Activated gamma-delta T cell treated with Interleukin-2 at 50 U/mL for 16 hours (primary cell): ENCODE measurements at places on chromosomes 3 and 15.

- no peak for DNase-seq
These were observed 55.1 kb upstream of the NSMCE3 start for GRCh38 chr15:29324746-29325145.

DNA sequence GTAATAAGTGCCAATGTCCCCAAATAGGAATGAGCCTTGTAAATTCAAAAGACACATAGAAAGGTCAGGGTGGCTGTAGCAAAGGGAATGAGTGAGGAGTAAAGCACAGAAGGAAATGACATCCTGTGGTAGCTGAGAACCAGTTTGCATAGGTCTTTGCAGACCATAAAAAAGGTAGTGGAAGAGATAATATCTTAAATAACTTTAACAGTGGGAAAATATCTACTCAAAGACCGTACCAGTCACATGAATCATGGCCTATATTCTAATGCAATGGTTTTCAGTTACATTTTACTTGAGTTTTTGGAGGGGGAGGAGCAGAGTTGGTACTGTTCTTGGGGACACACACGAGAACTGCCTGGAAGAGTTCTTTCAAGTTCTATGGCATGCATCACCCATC, 297.3 kb upstream of the ADAMTS9 start:
- DNase-seq, result no peak

DNA sequence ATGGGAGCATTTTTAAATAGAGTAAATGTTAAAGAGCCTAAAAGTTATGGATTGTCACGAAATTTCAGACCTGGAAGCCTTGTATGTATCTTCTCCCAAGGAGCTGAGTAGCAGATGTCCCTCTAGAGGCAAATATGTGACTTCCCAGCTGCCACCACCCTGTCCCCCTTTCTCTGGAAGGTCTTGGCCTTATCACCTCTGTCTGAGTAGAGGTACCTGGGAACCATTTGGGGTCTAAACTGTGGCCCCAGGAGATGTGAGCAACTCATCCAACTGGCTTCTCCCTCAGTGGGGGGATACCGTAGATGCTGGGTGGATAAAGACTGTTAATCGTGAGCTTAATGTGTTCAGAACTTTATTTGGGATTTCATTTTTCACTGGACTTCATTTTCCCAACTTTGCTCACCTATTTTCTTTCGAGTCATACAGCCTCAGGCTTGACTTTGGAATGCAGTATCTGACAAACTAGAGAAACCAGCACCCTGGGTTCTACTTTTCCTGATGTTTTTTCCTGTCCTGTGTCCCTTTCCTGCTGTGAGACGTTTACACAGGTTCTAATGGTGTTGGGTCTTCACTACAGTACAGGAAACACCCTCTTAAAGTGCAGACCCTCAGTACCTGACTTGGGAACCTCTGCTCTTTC, 53.3 kb upstream of the CCR4 start:
- no peak for DNase-seq

- DNase-seq, result no peak
These were observed 6.3 kb upstream of the CRTC3 start for GRCh38 chr15:90523373-90523772.

DNA sequence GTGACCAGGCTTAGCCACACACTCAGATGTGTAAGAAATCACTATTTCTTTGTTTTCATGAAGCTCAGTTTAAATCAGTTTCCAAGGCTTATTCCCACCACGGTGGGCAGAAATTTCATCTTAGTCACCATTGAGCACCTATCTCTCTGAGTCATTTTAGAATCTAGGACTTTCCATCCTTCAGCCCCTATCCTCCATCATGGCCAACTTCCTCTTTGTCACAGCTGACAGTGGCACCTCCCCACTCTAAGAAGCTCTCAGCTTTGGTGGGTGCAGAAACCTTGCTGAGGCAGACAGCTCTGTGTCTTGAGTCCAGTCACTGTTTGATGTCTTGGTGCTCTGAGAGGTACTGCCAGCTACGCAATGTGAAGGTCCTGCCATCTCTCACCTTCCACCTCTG, 32.9 kb downstream of the SNTN start:
- DNase-seq, result no peak

GRCh38 chr15:93244696-93245660, 156.0 kb upstream of the RGMA start:
- no peak for DNase-seq

DNA sequence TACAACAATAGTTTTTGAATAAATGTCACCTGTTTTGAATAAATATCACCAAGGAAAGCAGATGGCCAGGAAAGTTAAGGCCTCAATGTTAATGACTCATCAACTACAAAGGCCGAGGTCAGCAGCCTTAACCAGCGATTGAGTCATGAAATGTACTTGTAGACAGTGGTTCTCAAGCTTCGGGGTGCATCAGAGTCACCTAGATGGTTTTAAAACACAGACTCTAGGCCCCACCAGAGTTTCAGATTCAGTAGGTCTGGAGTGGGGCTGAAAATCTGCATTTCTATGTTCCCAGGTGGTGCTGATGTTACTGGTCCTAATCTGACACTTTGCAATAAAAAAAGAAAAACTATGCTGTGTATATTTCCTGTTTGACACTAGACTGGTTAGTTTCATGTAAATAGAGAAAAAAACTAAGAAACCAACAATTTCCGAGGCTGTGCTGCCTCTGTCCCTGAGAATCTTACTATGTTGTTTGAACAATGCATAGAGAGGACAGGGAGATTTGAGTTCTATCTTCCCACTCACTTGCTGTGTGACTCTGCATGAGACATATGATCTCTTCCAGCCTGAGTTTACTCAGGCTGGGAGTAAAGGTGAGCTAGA, 9.8 kb downstream of the RAB27A start:
- peak; percentile 57 for DNase-seq

DNA sequence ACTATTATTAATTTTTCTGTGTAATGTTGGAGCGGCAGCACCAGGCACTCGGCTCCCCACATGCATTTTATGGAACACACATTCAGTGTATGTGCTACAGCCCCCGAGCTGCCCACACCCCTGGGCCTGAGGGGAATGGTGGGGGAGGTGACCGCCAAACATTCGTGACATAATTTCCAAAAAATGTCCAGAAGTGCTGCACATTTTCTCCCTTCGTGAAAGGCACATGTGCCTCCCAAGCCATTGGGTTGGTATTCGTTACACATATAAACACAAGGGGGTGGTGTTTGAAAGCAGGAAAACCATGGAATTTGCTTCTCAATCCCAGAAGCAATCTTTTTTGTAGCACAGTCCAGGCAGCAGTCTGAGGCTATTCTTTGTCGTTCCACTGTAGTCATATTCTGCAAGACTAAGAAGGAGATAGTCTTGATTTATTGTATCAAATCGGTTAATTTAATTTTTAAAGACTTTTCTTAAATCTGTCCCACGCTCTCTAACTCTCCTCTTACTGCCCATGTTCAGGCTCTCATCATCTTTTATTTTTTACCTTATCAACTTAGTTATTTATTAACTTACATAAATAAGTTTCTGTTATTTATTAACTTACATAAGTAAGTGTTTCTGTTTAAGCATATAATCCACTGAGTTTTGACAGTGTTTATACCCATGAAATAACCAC, 39.2 kb upstream of the POLR2M start:
- DNase-seq, result no peak

- no peak for DNase-seq
These were observed 209.3 kb upstream of the PPP2R3A start for GRCh38 chr3:135756106-135756668.

GRCh38 chr3:111392894-111393398, 149.1 kb upstream of the CD96 start:
- DNase-seq, result peak; percentile 40

DNA sequence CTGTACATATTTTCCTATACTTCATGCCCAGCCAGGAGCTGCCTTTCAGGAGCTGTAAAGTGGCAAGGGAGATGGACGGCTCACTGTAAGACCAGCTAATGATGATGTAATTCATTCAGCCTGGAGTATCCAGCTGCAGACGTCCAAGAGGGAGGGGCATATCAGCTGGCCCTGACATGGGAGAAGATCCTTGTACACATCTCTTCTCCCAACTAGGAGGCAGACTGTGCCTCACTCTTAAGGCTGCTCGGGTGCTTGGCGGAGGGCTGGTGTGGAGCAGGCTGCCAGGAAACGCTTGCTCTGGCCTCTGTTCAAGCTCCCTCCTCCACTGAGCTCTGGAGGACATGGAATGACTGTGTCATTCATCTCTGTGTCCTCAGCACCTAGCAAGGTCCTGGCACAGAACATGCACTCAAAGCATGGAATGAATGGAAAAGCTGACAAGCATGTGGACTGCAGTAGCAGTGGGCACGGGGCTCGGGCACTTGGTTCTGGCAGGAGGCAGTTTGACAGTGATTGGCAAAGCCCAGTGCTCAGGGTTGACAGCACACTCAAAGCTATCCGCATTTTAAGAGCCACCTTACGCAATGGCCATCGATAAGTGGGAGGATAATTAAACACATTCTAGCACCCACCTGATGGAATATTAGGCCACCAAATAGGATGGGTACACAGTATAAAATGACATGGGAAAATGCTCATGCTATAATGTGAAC, 72.4 kb downstream of the TBC1D2B start:
- no peak for DNase-seq

GRCh38 chr15:64022571-64022970, 23.7 kb downstream of the DAPK2 start:
- DNase-seq, result no peak

DNA sequence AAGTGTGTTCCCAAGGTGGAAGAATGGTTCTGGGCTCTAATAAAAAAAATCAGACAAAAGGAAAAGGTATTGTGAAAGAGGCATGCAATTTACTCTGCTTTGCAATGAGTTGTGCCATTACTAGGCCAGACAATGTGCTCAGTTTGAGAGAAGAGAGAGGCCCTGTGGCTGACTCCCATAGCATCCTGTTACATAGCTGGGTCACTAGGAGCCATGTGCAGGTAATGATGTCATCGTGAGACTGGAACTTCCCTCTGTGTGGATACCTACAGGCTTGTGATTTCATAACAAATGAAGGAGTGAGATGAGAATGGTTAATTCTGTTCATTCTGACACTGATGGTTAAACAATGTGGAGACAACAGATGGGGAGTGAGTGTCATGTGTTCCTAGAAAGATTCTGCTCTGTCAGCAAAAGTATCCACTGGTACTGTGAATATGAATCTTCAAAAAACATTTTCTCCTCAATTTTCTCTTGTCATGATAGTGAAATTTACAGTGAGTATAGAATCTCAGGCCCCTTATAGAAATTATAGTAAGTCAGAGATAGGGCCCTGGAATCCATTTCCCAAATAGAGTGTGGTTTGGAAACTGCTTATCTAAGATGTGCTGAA, 648.7 kb upstream of the DPPA4 start:
- no peak for DNase-seq

DNA sequence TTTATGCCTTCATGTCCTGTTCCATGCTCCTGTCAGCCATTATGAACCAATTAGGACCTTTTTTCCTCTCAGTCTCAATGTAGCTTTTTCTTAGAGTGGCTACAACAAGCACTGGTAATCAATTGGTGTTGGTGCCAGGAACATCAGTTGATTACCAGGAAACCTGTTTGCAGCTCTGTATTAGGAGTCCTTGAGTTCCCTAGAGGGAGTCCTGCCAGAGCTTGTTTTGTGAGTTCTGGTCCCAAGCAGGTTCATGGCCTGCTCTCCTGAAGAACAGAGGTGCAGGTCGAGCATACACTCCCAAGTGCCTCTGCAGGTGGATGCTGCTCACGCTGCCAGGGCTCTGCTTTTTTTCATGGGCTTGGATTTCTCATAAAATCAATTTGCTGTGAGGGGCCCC, 137.9 kb upstream of the PRR23C start:
- no peak for DNase-seq

GRCh38 chr3:107976202-107976800, 114.5 kb downstream of the CD47 start:
- no peak for DNase-seq

DNA sequence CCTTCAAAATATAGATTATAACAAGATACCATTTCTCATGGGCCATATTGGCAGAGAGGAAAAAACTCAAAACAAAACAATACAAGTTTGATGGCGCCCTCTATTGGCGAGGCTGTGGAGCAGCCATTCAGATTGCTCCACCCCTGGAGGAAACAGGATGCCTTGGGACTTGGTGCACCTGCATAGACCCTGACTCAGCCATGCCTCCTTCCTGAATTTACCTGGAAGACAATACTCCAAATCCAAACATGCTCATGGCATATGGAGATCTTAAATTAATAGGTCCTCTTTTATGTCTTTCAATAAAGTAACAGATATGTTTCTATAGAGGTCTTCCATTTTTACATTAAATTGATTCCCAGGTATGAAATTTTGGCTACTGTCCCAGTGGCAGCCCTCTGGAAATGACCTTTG, 90.0 kb downstream of the APBA2 start:
- DNase-seq, result peak; percentile 77

DNA sequence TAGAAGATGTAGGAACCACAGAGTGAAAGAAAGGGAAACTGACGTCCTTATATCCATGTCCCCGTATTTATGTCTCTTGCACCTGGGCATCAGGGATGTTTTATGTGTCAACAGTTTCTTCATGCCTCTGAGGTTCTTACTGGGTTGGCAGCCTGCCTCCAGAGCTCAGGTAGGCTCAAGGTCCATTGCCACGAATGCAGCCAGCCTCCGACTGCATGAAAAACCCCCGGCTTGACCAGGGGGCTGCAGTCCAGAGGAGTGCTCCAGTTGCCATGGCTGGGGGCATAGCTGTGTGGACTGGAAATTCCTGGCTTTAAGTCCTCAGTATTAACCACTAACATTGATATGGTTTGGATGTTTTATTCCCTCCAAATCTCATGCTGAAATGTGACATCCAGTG, 2.8 kb upstream of the CSPG5 start:
- no peak for DNase-seq

GRCh38 chr3:119647171-119647570, 13.2 kb downstream of the POPDC2 start:
- no peak for DNase-seq

- no peak for DNase-seq
These were observed 23.5 kb downstream of the ZXDC start for GRCh38 chr3:126452213-126452612.

DNA sequence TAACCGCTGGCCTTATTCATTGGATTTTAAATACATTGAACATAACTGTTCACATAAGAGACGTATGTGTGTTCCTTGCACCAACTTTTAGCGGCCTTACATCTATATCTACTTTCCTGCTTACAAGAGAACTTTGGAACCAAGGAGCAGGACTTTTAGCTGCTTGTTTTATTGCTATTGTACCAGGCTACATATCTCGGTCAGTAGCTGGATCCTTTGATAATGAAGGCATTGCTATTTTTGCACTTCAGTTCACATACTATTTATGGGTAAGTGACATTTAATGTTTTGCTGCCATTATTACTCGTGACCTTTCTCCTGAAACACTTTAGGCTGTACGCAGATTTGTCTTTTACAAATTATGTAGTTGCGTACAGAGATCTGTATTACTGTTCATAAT, 47.1 kb downstream of the STT3B start:
- DNase-seq, result no peak

DNA sequence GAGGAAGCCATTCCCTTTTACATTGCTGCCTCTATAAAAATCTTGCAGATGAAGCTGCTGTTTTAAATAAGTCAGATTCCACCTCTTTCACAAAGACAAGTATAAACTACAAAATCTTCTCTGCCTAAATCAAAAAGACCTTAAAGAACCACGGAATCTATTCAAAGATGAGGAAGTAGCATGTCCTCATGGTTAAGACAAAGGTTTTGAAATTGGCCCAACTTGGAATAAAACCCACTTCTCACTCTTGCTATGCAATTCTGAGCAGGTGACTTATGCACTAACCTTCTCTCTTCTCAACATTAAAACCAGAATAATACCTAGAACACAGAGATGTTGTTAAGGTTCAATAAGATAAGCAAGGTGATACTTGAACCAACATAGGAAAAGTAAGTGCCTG, 97.6 kb downstream of the FOXP1 start:
- no peak for DNase-seq
